Frontal cortex (tissue), 4 donors: ENCODE measurements at places on chromosomes 16 and 17. TPM values are rescaled to one million over a fixed set of nuclear protein-coding genes. Genes with fewer than 3 reads are reported as not detected.

The LITAFD gene
- total RNA-seq, result not detected

- DNase-seq, result no peak
Measured at GRCh38 chr17:79658811-79659207, 48.0 kb upstream of the RBFOX3 start.

DNA sequence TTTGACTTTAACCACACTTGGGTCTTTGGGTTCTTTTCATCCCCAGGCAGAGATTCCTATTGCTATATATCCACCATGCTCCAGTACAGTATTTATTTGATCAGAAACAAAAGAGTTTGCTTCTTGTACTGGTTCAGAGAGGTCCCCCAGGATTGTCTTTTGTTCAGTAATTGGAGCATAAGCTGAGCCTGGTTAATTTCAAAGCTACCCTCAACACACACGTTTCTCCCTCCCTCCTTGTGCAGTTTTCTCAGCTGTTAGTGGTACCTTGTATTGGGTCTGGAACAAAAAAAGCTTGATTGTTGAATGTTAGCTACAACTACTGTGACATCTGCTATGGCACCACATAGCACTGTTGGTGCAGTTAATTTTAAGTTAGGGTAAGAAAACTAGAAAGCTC is 50.0 kb downstream of the NUP93 start:
- DNase-seq, result no peak

DNA sequence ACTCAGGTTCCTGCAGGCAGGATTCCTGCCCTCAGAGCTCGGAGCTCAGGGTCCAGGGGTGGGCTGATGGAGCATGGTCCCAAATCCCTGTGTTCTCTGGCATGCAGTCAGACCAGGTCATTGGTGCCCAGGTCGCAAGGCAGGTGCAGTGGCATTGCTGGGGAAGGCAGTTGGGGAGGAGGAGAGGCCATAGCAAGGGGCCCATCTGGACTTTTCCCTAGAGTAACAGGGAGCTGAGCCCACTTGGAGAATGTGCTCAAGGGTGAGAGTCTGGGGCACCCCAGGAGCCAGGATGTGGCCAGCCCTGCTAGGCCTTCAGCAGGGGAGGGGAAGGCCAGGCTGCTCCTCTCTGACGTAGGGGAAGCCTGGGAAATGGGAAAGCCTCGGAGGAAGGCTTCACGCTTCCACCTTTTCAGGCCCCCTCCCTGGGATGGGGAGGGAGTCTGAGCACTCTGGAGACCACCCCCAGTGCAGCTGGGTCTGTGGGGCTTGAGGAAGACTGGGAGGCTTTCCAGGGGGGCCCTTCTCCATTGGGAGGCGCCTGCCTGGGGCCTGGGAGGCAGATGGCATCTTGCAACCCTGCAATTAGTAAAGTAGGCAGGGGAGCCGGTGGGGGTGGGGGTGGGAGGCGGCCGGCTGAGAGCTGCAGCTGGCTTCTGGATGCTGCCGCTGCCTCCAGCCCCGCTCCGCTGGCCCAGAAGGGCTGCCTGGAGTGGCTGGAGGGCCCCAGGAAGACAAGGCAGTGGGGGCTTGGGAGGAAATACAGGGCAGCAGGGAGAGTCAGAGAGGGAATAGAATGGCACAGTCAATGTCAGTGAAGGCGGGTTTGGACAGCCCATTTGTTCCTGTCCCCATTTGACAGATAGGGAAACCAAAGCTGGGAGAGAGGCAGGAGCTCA is 21.1 kb upstream of the DOK4 start:
- DNase-seq, result no peak
